ENCODE measurements at places on chromosomes 11 and 22.

GRCh38 chr11:44766972-44767278, 40.2 kb downstream of the TSPAN18 start:
- DNase-seq, result peak; percentile 47

- no peak for DNase-seq
These were observed 11.3 kb downstream of the ENDOD1 start for GRCh38 chr11:95100856-95101507.

GRCh38 chr11:36212564-36213392, 76.4 kb downstream of the COMMD9 start:
- no peak for DNase-seq

DNA sequence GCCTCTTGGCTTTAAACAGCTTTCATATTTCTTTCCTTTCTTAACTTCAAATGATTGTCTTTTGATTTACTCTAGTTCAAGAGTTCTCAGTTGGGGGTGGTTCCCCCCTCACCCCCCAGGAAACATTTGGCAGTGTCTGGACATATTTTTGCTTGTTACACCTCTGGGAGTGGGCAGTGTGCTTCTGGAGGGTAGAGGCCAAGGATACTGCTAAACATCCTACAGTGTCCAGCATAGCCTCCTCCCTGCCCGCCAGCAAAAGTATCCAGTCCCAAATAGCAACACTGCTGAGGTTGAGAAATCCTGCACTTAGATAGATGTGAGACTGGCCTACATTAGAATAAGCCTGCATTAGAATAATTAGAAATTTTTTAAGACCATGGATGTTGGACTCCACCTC, 3.2 kb downstream of the PPP6R3 start:
- DNase-seq, result no peak

DNA sequence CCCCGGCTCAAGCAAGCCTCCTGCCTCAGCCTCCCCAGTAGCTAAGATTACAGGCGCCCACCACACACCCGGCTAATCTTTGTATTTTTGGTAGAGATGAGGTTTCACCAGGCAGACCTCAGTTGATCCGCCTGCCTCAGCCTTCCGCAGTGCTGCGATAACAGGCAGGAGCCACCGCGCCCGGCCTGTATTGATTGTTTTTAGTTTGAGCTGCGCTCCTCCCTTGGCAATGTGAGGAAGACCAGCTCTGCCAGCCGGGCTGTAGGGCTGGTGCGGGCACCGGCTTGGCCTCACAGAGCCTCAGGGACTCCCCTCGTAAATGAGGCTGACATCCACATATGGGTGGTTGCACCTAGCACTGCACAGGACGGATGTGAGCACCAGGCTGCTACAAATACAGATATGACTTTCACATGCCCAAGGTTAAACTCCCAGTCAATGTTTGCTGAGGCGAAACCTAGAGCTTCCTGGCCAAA, 7.5 kb upstream of the SLC2A11 start:
- DNase-seq, result no peak

DNA sequence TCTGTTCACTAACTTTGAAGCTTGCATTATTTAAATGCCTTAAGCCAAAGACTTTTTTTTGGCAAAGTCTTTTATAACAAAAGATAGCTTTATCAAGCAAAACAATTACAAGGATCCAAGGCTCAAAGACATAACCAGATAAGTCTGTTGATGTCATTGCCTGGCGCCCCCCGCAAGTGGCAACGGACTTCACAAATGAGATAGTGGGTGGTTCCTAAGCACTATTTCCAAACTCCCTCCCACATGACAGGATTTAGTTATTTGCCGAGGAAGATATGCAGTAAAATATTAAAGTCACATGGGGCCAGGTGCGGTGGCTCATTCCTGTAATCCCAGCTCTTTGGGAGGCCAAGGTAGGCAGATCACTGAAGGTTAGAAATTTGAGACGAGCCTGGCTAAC, 194.2 kb upstream of the DDI1 start:
- DNase-seq, result no peak

- DNase-seq, result no peak
These were observed 80.7 kb upstream of the MPPED2 start for GRCh38 chr11:30666817-30667216.

GRCh38 chr11:38060920-38061319, 1462.9 kb upstream of the RAG2 start:
- no peak for DNase-seq

GRCh38 chr11:120925944-120926343, 98.0 kb upstream of the TBCEL start:
- DNase-seq, result no peak

DNA sequence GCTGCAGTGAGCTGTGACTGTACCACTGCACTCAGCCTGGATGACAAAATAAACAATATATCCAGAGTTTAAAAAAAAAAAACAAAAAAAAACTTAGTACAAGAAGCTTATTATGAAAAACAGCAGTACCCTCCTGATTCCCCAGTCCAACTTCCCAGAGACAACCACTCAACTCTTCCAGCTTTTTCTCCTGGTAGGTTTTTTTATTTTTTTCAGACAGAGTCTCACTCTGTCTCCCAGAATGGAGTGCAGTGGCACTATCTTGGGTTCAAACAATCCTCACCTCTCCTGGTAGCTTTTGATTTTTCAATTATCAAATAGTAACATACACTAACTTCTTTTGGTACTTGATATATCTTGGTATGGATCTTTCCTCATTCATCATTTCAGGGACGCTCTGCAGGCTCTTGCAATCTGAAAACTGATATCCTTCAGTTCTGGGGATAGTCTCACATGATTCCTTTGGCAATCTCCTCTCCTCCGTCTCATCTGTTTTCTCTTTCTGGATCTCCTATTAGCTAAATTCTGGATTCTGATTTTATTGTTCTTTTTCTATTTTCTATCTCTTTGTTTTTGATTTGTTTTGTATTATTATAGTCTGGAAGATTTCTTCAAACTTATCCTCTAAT, 44.9 kb downstream of the ALG9 start:
- no peak for DNase-seq

DNA sequence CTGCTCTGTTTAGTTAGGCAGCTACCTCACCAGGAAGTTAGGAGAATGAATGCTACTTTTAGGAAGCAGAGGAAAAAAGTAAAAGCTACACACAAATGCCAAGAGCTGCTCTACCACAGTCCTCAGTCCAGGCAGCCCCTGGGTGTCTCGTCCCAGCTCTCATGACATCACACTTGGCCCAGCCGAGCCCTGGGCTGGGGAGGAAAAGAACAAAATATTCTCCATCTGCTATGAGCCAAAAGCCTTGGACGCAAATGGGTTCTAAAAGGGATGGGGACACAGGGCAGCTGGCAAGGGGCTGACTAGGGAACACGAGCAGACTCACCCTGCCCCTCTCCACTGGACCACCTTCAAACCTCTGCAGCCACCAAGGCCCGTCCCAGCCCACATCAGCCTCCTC, 26.1 kb downstream of the TMEM184B start:
- no peak for DNase-seq

DNA sequence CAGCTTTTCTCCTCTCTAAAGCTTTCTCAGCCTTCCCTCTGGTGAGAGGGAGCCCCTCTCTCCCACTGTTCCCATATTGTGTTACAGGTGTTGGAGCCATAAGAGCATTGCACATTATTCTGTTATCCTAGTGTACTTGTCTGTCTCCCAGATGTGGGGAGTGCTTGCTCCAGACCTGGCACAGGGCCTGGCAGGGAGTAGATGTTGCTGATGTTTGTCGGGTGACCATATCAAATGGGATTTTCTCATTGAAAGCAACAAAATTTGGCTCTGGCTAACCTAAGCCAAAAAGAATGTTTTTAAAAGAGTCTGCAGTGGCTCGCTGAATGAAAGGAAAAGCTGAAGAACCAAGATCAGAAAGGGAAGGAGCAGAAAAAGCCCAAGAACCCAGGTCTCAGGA, 41.1 kb downstream of the CYB5R2 start:
- DNase-seq, result no peak

- DNase-seq, result no peak
These were observed 53.5 kb downstream of the COMMD9 start for GRCh38 chr11:36235750-36236149.

DNA sequence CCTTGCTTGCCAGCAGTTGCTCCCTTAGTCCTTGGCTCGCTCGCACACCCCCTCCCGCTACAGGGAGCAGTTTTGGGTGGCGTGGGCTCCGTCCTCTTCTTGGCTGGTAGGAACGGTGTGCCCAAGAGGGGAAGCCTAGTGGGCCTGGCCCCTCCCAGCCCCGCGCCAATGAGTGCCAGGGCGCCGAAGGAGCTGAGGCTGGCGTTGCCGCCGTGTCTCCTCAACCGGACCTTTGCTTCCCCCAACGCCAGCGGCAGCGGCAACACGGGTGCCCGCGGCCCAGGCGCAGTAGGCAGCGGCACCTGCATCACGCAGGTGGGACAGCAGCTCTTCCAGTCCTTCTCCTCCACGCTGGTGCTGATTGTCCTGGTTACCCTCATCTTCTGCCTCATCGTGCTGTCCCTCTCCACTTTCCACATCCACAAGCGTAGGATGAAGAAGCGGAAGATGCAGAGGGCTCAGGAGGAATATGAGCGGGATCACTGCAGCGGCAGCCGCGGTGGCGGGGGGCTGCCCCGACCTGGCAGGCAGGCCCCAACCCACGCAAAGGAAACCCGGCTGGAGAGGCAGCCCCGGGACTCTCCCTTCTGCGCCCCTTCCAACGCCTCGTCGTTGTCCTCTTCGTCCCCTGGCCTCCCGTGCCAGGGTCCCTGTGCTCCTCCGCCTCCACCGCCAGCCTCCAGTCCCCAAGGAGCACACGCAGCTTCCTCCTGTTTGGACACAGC, 1.6 kb downstream of the C11orf87 start:
- no peak for DNase-seq

DNA sequence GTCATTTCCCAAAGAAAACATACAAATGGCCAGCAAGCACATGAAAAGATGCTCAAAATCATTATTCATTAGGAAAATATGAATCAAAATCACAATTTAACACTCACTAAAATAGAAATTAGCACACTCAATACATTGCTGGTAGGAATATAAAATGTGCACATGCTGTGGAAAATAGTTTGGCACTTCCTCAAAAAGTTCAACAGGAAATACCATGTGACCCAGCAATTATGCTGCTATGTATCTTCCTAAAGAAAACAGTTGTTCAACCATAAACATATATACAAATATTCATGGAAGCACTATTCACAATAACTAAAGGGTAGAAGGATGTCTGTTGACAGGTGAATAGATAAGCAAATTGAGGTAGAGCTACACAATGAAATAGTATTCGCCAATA, 187.3 kb upstream of the SOX6 start:
- no peak for DNase-seq

GRCh38 chr11:23772081-23772480, 724.8 kb upstream of the LUZP2 start:
- no peak for DNase-seq

- no peak for DNase-seq
These were observed 121.8 kb upstream of the C11orf87 start for GRCh38 chr11:109300211-109300610.

DNA sequence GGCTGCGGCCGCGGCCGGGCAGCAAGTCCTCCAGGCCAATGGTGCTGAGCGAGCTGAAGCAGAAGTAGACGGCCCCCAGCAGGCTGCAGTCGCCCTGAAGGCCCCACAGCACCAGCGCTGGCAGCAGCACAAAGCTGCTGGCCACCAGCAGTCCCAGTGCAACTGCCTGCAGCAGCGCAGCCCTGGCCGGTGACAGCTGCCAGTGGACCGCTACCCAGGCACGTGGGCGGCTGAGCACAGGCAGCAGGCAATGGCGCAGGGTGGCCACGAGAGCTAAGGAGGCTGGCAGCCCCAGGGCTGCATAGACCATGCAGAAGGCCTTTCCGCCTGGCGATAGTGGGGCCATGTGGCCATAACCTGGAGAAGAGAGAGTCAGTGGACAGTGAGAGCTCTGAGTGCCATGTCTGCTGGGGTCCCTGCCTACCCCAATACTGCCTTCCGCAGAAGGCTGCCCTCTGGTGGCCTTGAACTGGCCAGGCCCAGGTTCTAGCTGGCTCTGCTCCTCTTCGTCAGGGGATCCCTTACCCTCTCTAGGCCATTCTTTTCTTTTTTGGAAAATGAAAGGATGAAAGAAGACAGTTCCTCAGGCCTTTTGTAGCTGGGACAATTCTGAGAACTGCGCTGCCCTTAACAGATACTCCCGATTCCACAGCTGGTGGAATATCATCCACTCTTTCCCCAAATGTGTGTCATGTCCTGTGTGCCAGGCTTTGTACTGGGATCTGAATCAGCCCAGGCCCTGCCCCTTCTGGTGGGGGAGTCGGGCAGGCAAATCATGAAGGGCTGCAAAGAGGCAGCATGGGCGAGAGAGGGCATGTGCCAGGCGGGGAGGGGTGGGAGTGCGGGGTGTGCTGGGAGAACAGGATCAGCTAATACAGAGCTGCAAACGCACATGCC, 1.8 kb downstream of the KCNK7 start:
- DNase-seq, result peak; percentile 62

- DNase-seq, result no peak
These were observed 33.4 kb downstream of the AP2A2 start for GRCh38 chr11:959027-959426.

- DNase-seq, result no peak
These were observed 85.9 kb upstream of the MYOD1 start for GRCh38 chr11:17633279-17633986.

DNA sequence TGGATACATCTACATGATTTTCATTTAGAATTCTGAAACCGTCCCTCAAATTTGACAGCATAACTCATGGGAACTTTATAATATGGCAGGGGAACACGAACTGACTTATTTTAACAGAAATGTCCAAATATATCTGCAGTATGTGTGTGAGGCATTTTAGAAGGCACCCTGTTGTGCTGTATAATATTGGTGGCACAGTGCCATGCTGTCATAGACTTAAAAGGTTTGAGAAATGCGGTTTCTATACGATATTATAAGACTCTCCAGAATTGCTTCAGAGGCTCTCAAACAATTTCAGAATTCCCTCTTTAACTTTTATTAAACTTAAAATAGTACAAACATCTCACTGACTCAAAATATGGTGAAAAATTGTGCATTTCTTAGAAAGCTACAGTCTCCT, 181.6 kb downstream of the MSANTD4 start:
- no peak for DNase-seq

- no peak for DNase-seq
These were observed 600 bp upstream of the ESAM start for GRCh38 chr11:124762624-124763155.

GRCh38 chr11:78607696-78608095, 33.0 kb upstream of the NARS2 start:
- DNase-seq, result no peak

- no peak for DNase-seq
These were observed 33.4 kb downstream of the PPARA start for GRCh38 chr22:46183733-46184132.

- no peak for DNase-seq
These were observed 158.4 kb downstream of the CEP164 start for GRCh38 chr11:117486059-117486458.

GRCh38 chr11:88494848-88495247, 157.3 kb upstream of the CTSC start:
- no peak for DNase-seq

DNA sequence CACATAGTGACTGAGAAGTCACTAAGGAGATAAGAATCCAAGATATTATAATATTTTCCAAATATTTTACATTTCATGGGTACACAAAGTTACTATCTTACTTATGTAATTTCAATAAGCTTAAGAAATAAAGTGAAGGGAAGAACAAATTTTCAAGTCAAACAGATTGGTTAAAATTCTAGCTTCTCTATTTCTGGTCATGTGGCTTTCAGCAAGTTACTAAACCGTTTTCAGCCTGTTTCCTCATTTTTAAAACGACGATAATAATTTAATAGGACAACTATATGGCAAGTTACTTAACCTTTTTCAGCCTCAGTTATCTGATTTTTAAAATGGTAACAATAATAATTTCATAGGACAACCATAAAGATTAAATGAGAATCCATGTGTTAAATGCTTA, 15.6 kb downstream of the DCUN1D5 start:
- no peak for DNase-seq

All from SJSA1 (cell line).